Stimulated activated CD8-positive, alpha-beta memory T cell treated with anti-CD3 and anti-CD28 coated beads, Interleukin-4, amount 100 ng/mL, for 1 hour (primary cell): ENCODE measurements at places on chromosomes 12 and 14.

GRCh38 chr12:108845696-108846095, 11.7 kb downstream of the SSH1 start:
- DNase-seq, result no peak

- no peak for DNase-seq
Observed at GRCh38 chr14:102943979-102944378, 21.5 kb downstream of the AMN start.

DNA sequence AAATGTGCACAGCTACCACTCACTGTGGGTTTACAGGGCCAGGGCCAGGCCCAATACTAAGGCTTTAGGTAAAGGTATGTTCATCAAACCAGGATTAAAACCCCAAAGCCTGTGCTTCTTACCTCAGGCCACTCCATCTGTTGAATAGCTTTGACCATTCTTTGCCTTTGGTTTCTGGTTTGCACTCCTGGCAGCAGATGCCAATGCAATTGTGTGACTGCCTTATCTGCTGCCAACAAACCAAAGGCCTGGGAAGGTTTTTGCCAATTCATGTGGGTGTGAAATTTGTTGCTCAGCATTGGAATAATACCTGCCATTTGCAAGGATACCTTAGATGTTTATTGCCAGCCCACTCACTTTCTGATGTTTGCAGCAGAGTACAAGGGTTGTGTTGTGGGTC, 221.6 kb downstream of the C12orf75 start:
- no peak for DNase-seq

GRCh38 chr12:40834321-40834720, 142.1 kb downstream of the CNTN1 start:
- DNase-seq, result no peak

DNA sequence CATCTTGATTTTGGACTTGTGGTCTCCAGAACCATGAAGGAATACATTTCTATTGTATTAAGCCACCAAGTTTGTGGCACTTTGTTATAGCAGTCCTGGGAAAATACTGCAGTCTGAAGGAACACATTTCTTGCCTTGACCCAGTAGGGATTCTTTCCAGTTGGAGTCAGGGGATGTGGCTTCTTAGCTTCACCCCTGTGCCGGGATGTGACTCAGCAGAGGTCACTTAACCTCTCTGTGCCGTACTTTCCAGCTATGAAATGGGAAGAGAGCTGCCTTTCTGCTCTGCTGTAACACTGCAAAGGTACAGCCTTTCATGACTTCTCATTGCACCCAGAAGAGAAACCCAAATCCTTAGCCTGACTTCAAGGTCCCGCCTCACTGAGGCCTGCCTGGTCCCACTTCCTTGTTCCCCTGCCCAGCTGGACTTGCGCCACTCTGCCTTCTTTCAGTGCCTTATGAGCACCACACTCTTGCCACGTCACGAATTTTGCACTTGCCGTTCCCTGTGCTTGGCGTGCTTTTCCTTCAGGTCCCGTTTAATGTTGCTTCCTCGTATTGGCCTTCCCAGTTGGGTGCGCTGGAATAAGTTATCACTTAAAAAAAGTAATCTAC, 24.2 kb downstream of the CHST11 start:
- DNase-seq, result no peak

DNA sequence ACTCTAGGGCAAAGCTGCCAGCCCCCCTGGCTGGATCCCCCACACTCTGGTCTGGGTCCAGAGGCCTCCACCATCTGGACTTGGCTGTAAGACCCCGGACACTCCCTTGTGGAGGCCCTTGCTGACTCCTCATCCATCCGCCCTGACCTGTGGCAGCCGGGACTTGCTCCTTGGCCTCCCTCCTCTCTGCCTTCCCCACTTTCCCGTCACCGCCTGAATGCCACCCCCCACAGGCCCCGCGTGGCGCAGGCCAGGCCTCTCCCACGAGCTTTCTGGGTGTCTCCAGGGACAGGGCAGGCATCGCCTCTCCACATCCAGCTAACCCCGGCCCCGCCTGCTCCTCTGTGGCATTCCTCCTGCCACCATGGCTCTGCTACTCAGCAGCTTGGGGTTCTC, 14.1 kb downstream of the JAG2 start:
- DNase-seq, result no peak

GRCh38 chr12:133135747-133136146, 5.3 kb downstream of the ZNF10 start:
- DNase-seq, result no peak

DNA sequence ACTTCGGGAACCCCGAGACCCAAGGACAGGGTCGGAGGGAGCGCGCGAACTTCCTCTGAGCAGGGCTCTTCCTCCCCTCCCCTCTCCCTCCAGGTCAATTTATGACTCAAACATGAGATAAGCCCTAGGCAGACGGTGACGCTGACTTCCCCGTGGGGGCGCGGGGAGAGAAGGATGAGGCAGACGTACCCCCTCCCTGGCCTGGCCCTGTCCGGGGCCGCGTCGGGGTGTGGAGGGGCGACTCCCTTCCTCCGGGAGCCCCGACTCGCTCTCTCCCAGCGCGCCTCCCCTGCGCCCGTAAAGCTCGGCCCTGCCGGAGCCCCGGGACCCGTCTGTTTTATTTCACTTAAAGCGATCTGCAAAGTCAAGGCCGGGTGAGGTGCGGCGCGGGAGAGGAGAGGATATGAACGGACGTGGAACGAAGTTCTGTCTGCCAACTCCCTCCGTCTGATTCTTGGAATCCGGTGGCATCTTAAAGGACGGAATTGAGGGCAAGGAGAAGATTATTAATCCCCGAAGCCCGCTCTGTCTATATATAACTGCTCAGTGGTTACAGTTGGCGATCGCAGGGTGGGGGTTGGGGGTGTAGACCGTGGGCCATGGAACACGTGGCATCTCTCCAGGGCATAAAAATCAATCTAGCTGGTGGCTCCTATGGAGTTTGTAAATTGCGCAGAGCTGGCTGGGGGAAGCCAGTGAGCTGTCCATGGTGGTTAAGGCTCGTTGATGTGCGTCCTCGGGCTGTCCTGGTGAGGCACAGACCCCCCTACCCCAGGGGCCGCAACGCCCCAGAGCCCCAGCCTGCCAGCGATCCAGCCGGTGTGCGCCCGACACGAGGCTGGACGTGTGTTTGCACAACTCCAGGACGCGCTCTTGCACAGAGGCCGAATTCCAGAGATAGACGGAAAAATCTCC, 2.9 kb upstream of the PTHLH start:
- no peak for DNase-seq

GRCh38 chr12:124094733-124095132, 121.7 kb downstream of the ZNF664 start:
- DNase-seq, result no peak

GRCh38 chr12:52258335-52258901, 16.0 kb upstream of the KRT86 start:
- no peak for DNase-seq

- no peak for DNase-seq
Observed at GRCh38 chr14:82850576-82850975, 1316.9 kb upstream of the SEL1L start.

DNA sequence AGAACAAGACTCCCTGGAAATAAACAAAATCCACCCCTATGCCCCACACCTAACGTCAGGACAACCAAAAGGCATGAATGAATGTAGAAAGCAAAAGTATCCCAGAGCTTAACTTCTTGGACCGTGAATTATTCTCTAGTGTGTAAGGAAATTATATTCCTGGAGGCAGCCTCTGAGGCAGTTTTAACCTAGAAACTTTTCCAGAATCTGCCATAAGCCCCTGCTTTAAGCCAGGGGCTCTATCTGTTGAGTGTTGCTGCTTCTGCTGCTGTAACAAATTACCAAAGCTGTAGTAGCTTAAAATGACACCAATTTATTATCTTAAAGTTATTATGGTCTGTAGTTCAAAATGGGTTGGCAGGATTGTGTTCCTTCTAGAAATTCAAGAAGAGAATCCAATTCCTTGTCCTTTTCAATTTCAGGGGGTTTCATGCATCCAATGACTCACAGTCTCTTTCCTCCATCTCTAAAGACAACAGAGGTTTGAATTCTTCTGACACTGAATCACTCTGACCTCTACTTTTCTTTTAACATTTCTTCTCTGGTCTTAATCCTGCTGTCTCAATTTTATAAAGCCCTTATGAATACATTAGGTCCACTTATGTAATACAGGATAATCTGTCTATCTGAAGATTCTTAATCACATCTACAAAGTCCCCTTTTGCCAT, 242.7 kb downstream of the ATXN7L3B start:
- no peak for DNase-seq

GRCh38 chr14:86639666-86640065, 1109.7 kb downstream of the FLRT2 start:
- no peak for DNase-seq

DNA sequence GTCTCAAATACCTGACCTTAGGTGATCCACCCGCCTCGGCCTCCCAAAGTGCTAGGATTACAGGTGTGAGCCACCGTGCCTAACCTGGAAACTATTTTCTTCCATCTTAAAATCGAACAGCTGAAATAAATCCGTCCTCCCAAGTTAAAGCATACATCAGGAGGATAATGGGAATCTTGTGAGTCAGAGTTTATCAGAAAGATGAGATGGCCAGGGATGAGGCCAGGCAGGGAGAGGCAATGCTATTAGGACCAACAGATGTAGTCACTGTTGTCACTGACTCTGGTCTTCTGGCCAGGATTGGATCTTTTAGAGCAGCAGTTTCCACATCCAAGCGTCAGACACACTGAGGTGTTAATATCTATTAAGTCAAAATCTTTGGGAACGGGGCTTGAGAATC, 61.7 kb upstream of the USP44 start:
- DNase-seq, result no peak

- DNase-seq, result no peak
Observed at GRCh38 chr12:26843311-26843710, 10.3 kb upstream of the ITPR2 start.

GRCh38 chr12:108602209-108602705, 4.4 kb upstream of the TMEM119 start:
- DNase-seq, result no peak

DNA sequence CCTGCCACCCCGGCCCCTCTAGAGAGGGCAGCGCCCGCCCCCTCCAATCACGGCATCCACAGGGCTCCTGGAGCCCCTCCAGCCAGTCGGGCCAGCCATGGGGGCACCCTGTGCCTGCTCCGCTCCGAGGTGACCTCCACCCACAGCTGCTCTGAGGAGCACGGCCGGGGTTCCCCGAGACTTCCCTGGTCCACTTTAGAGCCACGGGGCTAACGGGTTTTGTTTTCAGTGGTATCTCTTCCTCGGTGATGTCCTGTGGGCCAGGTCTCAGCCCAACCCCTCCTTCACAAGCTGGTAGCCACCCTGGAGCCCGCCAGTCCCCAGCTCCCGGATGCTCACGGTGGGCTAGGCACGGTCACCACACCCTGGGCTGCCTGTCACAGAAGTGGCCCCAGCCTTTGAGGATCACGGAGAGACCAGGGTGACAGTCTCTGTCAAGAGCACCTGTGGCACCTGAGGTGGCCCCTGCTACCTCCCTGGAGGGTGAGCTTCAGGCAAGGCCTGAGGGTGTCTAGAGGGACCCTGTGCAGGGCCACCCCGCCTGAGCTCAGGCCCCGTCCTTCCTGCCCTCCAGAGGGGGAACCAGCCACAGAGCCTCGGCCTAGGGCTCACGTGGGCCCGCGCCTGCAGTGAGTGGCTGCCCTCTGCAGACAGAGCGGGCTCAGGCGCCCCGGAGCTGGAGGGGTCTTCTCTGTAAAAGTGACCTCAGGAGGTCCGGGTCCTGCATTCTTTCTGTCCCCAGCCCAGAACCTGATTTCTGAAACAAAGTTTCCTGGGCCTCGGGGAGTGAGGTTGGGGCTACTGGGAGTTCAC, 146.0 kb upstream of the C14orf180 start:
- DNase-seq, result no peak

DNA sequence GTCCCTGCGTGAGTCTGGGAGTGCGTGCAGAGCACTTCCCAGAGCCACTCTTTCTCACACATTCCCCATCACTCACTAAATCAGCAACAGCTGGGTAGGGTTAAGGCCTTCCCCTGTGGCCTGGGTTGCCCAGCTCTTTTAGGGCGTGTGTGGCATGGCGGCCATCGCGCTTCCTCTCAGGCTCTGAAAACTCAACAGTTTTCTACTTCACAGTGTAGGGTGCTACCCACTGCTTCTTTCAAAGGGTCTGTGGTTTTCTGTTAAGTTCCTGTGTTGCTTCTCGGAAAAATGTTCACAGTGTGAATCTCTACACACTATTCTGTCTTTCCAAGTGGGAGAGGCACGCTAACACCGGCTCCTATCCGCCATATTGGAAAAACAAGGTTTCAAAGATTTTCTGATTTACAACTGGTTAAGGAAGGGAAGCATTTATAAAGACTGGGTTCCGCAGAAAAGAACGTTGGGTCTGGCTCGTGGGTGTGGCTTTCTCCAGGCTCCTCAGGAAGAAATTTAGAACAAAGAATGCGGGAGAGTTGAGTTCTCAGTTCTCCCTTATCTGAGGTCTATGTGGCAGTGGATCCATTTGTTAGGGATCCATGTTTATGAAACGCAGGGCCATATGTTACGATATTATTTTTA, 34.9 kb upstream of the AEBP2 start:
- no peak for DNase-seq

- DNase-seq, result no peak
Observed at GRCh38 chr12:115973066-115973465, 304.4 kb downstream of the MED13L start.

DNA sequence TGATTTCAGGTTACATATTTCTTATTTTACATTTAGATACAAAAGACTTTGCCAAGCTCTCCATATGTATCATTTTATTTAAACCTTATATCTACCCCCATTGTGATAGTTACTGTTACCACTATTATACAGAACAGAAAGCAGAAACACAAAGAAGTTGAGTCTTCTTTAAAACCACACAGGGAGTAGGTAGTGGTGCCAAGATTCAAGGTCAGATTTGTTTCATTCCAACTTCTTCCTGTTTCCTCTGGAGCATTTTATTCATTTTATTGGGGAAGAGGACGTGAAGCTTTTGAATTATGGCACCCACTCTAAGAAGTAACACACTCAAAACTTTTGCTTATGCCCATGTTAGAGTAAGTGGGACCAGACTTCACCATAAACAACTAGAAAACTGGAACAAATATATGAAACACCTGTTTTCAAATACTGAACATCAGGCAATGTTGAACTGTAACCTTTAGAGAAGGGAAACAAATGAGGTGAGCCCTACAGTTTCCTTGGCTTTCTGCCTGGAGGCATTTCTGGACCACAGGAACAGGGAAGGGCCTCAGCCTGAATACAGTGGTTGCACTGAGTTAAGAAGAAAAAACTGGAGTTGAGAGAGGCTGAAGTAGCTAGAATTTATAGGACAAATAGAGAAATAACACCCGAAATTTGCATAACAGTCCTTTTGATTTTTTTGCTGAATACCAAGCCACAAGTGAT, 160.4 kb upstream of the SSTR1 start:
- DNase-seq, result no peak

GRCh38 chr12:119940897-119941296, 48.1 kb upstream of the BICDL1 start:
- no peak for DNase-seq

DNA sequence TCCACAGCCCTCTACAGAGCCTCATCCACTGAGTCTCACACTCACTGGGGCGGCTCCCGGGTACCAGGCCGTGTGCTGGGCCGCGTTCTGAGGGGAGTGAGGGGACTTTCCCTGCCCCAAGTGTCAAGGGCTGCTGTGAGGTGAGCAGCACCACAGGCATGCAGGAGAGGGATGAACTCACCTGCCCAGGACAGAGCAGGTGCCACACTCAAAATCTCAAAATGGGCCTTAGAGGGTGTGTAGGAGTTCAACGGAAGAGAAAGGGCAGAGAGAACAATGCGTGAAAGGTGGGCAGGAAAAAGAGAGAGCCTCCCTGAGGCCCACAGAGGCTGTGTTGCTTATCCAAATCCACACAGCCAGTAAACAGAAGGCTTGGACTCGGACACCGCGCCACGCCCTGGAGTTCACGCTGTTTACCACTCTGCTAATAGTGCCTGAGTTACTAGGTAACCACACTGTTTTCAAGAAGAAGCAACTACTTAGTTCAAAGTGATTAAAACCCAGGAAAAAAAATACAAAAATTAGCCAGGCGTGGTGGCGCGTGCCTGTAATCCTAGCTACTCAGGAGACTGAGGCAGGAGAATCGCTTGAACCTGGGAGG, 32.7 kb downstream of the TSPAN11 start:
- no peak for DNase-seq
